ENCODE measurements at places on chromosomes 6 and 20.

DNA sequence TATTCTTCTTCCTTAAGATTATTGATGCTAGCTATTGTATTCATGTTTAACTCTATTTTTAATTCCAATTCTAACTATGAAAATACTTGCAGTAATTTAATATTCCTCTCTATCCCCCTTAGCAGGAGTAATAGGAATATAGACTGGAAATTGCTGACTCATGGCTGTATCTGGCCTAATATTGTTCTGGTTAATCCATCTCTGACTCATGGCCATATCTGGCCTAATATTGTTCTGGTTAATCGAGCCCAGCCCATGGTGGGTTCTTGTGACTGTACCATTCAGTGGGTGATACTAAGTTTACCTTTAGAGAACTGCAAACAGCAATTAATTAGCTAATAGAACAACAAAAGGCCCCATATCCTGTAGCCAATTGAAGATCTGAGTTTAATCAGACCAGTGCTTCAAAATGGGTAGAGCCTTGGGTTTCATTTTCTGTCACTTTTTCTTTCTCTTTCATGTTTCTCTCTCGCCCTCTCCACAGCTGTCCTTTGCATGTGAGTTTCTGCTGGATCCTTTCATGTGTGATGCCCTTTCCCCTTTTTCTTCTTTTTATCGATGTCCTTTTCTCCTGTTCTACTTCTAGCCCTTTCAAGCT lies 50.6 kb downstream of the SLC22A3 start:
- no peak for DNase-seq

- DNase-seq = no peak
These were observed 154.6 kb upstream of the AFDN start for GRCh38 chr6:167671977-167672687.

- no peak for DNase-seq
These were observed 12.8 kb downstream of the KIAA0408 start for GRCh38 chr6:127446356-127446755.

GRCh38 chr6:17032988-17033634 lies 68.7 kb upstream of the STMND1 start:
- no peak for DNase-seq

DNA sequence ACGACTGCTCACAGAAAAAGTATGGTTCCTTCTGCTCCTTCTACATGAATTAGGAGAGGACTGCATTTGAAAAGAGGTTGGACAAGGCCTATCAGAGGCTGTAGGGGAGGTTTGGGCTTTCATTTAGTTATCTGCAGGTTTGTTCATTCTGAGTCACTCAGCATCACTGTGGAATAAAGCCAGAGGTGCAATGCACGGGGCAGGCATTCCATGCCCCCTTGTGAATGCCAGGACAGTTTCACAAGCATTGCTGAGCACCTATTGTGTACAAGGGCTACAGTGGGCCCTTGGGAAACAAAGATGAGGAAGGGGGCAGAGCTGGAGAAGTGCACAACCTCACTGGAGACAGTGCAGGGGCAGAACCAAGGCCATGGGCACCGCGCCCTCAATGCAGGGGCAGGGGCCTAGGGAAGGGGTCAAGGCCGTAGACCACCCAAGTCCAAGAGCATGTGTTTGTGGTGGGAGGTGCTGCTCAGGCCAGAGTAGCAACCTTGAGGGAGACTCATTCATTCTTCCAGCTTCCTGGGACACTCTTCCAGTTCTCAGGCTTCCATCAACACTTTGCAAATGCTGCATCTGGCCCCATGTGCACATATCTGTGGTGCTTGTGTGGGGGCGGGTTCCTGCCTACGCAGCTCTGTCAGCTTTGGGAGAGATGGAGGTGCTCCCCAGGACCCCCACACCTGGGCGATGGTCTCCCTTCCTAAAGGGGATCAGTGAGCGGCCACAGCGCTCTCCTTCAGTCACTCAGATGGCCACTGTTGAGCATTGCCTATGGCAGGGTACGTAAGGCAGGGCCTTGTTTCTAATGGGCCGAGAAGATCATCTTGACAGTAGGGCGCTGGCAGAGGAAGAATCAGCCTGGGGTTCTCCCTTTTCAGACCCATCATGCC lies 204.5 kb downstream of the SYNDIG1 start:
- DNase-seq = no peak

GRCh38 chr6:21000331-21000801 lies 466.1 kb downstream of the CDKAL1 start:
- no peak for DNase-seq

Data from CD8-positive, alpha-beta T cell (primary cell).